ENCODE measurements at places on chromosomes 2 and 18.

GRCh38 chr2:235325151-235325550, 168.7 kb upstream of the AGAP1 start:
- no peak for DNase-seq

DNA sequence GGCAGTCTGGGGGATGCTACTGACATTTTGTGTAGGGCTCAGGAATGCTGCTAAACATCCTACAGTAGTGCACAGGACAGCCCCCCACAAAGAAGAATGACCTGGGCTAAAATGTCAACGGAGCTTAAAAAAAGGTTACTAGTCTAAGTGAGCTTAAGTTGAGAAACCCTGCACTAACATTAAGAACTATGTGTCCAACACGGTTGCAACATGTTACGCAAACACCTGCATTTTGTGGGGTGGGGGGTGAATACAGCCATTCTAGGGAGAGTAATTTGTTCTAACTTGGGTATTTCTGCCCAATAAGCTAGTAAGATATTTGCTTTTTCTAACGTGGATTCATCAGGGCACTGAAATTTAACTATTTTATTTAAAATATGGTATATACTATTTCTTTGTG, 57.9 kb downstream of the SLC8A1 start:
- no peak for DNase-seq

GRCh38 chr2:150125708-150126107, 361.8 kb downstream of the RND3 start:
- DNase-seq, result peak; percentile 35

DNA sequence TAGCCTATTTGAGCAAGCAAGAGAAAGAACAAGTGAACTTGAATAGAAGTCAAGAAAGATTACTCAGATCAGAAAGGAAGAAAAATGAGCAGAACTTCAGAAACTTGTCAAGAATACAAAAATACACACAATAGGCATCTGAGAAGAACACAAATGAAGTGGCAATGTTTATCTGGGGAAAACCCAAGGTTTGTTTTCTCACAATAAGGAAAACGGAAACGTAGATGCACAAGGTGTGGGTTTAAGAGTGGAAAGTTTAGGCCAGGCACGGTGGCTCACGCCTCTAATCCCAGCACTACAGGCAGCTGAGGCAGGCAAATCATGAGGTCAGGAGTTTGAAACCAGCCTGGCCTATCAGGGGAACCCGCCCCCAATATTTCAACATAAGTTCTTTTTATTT, 159.5 kb upstream of the GYPC start:
- DNase-seq, result no peak

- DNase-seq, result no peak
These were observed 49.9 kb downstream of the RTN4 start for GRCh38 chr2:55000341-55000740.

GRCh38 chr2:12320991-12321641, 395.6 kb upstream of the TRIB2 start:
- DNase-seq, result peak; percentile 31

- DNase-seq, result peak; percentile 39
These were observed 79.4 kb downstream of the TMEM182 start for GRCh38 chr2:102841107-102841840.

DNA sequence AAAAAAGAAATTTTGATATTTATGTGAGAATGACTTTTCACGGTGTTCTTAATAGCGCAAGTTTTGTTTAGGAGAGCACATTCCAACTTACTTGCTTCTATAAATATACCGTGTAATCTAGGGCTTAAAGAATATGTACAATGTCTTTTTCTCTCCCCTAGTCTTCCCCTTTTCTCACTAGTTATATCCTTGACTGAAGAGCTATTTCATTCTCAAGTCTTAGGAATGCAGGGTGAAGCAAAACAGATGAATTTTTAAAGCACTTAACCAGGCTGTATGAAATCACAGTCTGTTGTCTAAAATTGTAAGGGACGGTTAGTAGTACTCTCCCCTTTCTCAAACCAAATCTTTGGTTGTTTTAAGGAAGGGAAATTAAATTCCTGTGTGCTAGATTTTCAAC, 29.6 kb upstream of the SLC30A6 start:
- DNase-seq, result no peak

- no peak for DNase-seq
These were observed 91.2 kb downstream of the TWIST2 start for GRCh38 chr2:238939074-238939473.

GRCh38 chr18:37987901-37988300, 422.3 kb upstream of the CELF4 start:
- no peak for DNase-seq

GRCh38 chr2:68932402-68932801, 20.3 kb downstream of the GKN2 start:
- no peak for DNase-seq

- DNase-seq, result peak; percentile 10
These were observed 20.2 kb upstream of the DARS1 start for GRCh38 chr2:136005462-136006196.

DNA sequence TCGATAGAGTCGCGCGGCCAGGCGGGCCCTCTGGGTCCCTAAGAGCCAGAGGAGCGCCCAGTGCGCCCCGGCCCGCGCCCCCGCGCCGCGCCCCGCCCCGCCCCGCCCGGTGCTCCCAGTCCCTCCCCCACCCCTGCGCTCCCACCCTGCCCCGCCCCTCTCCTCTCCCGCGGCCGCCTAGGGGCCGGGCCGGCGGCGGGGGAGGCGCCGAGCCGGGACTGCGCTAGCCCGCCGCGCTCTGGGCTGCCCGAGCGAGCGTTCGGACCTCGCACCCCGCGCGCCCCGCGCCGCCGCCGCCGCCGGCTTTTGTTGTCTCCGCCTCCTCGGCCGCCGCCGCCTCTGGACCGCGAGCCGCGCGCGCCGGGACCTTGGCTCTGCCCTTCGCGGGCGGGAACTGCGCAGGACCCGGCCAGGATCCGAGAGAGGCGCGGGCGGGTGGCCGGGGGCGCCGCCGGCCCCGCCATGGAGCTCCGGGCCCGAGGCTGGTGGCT, at the start of gene GPC1:
TSS of gene GPC1 (plus strand) at position 207 of the 491 bp plus-strand sequence. CDS start at position 463, 256 bp downstream.
- DNase-seq, result no peak

DNA sequence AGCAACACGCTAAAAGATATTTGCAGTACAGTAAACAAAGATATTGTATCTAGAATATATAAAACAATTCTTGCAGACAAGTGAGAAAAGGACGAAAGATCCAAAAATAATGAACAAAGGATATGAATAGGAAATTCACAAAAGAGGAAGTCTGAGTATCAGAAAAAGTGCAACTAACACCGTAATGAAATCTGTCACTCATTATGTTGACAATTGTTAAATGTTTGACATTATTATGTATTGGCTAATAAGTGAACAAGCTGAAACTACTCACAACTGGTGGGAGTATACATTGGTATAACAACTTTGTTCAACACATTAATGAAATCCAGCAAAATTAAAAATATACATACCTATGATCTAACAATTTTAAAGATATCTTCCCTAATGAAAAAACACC, 36.7 kb upstream of the ASXL3 start:
- no peak for DNase-seq

GRCh38 chr2:74648009-74648443, at the start of gene M1AP:
TSS of gene M1AP (minus strand) at chr2:74648330. CDS start at chr2:74640275, 8,055 bp downstream.
- peak; percentile 65 for DNase-seq

DNA sequence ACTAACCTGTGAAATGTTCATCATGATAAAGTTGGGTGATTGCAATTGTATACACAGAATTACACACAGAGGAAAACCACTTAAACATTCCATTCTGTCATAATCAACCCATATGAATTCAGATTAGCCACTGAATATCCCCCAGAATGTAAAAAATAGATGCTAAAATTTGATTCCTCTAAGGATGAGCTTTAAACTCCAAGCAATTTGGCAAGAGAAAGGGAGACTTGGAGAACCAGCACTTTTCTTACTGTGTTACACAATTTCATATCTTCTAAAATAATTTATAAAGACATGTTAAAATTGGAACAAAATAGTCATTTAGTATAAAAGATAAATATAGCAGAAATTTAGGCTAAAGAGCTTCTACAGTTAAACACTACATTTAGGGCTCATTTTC, 146.3 kb upstream of the LMAN1 start:
- no peak for DNase-seq

DNA sequence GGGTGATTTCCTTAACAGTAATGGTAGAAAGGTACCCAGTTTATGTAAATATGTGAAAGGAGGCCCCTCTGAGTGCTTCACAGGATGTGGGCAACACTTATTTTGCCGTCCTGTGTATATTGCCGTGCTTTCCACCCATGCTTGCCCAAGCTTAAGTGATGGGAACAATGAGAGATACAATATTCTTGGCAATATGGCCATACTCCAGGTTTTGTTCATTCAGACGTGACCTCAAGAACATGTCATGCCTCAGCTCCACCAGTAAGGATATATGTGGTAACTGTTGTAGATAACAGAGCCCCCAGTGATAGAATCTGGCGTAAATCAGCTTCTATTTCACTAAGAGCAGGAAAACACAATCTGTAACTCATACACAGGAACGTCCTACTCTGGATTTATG, 318.7 kb downstream of the PTPRM start:
- no peak for DNase-seq

GRCh38 chr2:30684026-30684425, 123.2 kb downstream of the CAPN13 start:
- no peak for DNase-seq

DNA sequence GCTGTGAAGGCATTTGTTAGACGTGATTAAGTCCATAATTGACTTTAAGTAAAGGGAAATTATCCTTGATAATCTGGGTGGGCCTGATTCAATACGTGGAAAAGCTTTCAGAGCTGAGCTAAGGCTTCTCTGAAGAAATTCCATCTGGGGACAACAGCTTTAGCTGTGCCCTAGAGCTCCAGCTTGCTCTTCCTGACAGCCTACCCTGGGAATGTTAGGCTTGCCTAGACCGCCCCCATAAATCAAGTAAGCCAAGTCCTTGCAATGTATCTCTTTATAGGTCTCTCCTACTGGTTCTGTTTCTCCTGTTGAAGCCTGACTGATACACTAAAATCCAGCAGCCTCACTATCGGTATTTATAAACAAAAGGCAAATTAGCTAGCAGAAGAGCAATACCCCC, 160.0 kb downstream of the STK39 start:
- DNase-seq, result no peak

DNA sequence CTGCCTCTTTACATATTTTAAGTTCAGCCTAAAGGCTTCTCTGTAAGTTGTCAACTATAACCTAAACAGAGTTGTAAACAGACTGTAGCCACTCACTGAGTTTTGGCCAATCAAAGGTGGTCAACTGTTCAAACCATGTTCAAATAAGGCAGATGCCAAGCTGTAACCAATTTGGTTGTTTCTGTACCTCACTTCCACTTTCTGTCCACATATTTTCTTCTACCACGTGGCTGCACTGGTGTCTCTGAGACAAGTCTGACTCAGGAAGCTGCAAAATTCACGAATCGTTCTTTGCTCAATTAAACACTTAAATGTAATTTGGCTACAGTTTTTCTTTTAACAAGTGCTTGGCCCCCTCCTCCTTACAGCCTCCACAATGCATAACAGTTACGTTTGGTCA, 555.2 kb downstream of the CNTNAP5 start:
- DNase-seq, result no peak

GRCh38 chr2:101047774-101048173, 45.7 kb downstream of the RPL31 start:
- no peak for DNase-seq

GRCh38 chr2:237725661-237726060, 72.9 kb upstream of the RBM44 start:
- no peak for DNase-seq

DNA sequence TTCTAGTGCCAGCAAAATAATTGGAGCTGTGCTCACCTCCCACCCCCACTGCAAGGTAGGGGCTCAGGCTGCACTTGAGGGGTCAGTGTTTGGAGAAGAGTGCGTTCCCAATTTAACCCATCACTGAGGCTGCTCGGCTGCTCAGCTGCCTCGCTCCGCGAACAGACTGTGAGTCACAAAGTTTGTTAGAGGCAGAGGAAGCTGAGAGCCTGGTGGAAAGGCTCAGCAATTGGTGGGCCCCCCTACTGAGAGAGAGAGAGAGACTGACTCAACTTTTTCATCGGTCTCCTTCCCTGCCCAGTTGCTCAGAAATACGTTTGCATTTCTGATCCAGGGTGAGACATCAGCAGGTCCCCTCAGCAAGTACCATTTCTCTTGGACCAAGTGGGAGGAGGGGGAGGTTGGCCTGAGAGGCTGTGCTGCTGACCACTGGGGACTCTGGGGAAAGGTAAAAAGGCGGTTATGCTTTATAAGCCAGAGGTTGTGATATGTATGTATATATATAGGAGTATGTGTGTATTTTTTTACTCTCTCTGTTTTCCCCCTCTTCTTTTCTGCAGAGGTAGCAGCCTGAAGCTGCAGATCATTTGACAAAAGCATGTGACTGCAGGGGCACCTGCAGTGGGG, 1.5 kb downstream of the EFR3B start:
- no peak for DNase-seq

GRCh38 chr2:105187531-105187930, 54.0 kb upstream of the GPR45 start:
- DNase-seq, result no peak

DNA sequence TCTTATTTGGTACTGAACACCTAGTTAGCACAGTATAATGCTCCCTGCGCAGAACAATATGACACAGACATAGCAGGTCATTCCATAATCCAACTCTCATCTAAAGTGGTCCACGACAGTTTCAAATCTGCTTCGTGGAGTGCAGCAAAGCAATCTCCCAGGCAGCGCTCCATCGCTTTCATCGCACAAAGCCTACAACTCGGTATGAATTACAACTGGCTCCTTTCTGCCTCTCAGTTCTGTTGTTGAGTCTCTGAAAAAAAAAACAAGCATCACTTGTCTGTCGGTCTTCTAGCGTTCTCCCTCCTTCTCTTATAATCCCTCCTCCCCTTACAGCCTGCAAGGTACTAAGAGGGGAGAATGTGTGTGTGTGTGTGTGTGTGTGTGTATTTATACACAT, 123.5 kb downstream of the FIGN start:
- no peak for DNase-seq

- DNase-seq, result no peak
These were observed 45.3 kb downstream of the CXCR4 start for GRCh38 chr2:136072621-136073020.

DNA sequence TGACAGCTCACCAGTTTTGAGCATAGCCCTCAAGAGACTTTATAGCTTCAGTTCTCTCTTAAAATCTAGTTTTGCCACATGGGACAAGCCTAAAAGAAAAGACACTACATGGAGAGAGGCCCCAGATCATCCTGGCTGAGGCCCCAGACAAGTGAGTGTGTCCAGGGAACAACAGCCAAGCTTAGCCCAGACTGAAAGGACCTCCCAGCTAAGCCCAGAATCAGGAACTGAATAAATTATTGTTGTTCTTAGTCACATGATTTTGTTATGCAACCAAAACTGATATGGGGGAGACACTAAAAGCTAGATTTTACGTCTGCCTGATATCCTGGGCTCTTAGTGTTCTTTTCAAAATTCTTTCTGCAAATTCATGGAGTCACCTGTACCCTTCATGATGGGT, 29.3 kb upstream of the LBH start:
- no peak for DNase-seq

GRCh38 chr18:77062518-77063003, 70.0 kb downstream of the MBP start:
- DNase-seq, result no peak

GRCh38 chr18:58180738-58181353, 136.8 kb downstream of the NEDD4L start:
- peak; percentile 26 for DNase-seq
